GM20000 (cell line): ENCODE measurements at places on chromosomes 7 and 10.

DNA sequence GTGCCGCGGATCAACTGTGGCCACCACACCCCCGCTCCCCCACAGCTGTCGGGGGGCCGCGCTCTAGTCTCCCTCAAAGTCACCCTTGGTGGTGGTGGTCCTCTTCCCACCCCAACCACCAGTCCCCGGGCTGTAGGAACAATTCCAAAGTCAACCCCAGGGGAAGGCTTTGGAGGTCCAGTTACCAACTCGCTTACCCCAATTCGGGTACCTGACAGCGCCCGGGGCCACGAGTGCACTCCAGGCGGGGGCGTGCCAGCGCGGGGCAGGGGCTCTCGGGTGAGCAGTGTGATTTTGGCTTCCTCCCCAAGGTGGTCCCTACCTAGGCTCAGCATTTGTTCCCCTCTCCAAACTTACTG is 584 bp upstream of the ZMIZ1 start:
- no peak for DNase-seq

GRCh38 chr10:78770167-78771090 is 298.3 kb upstream of the ZMIZ1 start:
- DNase-seq: no peak

GRCh38 chr10:25747084-25747483 is 186.9 kb upstream of the MYO3A start:
- DNase-seq: no peak

DNA sequence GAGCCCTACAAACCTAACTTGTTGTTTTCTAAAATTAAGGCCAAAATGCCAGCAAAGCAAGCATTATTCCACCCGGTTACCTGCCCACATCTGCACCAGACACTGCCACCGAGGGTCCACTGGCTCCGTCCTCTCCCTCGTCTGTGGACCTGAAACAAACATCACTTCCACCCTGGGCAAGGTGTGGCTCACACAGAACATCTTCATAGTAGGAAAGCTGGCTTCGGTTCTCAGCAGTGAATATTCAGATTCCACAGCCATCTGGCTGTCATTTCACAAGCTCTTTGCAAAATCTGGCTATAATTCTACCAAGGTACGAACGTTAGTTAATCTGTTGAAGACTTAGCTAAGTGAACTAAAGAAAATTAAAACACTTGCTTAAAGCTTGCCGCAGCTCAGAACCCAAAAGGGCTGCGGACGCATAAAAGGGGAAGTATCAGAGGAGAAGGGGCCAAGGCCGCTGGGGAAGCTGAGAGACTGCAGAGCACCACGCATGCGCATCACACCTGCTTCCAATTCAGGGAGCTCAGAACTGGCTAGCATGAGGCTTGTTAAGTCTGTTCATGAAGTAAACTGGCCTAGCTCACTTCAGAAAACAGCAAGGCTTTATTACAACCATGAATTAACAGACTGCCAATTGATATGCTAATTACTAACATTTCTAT is 46.1 kb downstream of the PTPRN2 start:
- DNase-seq: peak; percentile 85

- no peak for DNase-seq
These were observed 46.1 kb upstream of the ZMIZ1 start for GRCh38 chr10:79022565-79023230.

GRCh38 chr10:48274636-48275035 is at the start of gene FRMPD2:
TSS of gene FRMPD2 (minus strand) at chr10:48274696. CDS start at chr10:48274567, 129 bp downstream.
- no peak for DNase-seq

GRCh38 chr10:821322-821721 is 110.2 kb downstream of the LARP4B start:
- no peak for DNase-seq

DNA sequence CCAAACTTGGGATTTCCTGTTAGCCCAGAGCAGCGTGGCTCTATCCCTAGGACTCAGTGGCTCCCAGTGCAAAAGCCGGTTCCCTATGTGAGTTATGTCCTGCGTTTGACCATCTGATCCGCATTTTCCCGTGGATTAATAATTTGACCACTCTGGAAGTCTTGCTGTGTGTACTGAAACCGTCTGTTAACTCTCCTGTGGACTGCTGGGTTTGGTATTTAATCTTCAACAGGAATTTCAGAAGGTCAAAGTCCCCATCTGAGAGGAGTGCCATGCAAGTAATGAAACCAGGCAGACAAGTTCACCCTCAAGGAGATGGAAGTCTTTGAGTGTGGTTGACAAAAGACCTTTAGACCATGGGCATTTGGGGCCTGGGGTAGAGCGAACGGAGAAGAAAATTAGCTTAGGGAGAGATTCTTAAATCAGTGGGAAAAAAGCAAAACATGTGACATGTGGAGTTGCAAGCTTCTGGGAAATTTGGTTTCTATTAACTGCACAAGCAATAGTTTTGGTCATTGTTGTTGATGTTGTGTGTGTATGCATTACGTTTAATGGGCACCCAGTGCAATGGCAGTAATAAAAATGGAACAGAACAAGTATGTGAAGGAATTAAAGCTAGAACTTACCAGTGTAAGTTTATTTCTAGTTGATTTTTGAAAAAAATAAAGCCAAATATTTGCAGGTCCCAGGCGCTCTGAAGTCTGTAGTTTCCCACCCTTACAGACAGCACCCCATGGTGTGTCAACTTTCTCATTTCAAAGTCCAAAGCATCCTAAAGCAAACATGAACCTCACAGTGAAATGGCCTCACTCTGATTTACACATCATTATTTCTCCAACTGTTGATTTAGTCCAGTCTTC is 38.2 kb downstream of the LYZL1 start:
- DNase-seq: no peak

GRCh38 chr10:13732465-13732881 is 145.7 kb downstream of the PRPF18 start:
- DNase-seq: no peak
